ENCODE measurements at places on chromosomes 12 and 14.

DNA sequence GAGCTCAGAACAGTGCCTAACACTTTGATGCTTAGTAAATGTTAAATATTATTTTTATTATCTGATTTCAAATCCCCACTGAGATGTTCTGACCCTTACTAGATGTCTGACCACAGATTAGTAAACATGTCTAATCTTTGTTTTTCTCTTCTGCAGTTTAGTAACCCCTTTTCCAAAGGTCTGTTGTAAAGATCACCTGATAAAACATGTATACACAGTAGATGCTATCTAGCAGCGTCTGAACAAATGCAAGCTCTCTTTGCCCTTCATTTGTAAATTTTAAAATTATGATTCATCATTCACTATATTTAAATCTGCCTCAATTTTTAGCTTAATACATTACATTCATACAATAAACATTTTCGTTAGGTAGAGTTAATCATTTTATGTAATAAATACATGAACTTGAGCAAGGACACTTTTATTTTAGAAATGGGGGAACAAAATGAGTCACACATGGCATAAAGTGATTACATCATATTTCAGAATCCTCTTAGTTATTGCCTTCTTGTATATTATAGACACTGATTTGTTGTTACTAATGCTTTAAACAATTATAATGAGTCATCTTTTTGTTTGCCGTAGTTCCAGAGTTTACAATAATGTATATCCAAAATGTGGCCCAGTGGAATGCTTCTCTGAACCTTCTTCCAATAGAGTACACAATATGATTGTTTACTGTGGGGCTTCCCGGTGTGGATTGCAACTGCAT, 1.7 kb upstream of the OR4K5 start:
- DNase-seq: no peak

- DNase-seq: no peak
These were observed 79.9 kb upstream of the CCDC91 start for GRCh38 chr12:28110329-28110728.

GRCh38 chr14:71665781-71666180, 266.4 kb upstream of the RGS6 start:
- DNase-seq: no peak

- DNase-seq: no peak
These were observed 153.6 kb downstream of the KTN1 start for GRCh38 chr14:55733599-55733998.

DNA sequence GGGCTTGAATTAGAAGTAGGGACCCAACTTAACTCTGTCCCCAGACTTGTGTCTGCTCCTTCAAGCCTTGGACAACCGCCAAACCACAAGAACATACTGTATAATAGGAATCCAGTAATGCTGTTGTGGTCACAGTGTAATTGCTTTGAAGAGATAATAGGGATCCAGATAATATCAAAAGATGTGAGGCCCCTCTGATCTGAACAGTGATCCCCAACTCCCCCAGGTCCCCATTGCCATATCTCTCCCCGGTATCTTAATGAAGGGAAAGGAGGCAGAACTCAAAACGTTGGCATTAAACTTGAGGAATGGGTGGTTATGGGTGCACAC, 8.5 kb upstream of the PLEKHH1 start:
- DNase-seq: no peak

DNA sequence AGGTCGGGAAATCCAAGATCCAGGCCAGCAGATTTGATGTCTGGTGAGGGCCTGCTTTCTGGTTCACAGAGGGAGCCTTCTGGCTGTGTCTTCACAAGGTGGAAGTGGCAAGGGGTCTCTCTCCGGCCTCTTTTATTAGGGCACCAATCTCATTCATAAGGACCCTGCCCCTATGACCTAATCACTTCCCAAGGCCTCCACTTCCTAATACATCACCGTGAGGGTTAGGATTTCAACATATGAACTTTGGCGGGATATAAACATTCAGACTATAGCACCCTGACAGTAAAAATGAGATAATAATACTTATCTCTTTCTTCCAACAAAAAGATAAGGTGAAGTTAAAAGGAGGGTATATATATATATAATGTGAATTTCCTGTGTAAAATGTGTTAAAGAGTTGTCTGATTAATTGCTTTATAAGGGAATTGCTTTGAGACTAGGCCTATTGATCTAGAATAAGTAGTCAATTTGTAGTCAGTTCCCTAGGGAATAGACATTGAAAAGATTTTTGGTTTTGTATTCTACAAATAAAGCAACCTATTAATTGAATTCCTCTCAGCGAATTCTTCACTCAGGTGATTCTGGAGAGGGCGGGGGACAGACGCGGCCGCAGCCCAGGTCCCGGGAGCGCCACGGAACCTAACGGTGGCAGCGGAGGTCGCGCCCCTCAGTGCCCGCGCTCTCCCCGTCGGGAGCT, 516 bp upstream of the LGALS3 start:
- no peak for DNase-seq

DNA sequence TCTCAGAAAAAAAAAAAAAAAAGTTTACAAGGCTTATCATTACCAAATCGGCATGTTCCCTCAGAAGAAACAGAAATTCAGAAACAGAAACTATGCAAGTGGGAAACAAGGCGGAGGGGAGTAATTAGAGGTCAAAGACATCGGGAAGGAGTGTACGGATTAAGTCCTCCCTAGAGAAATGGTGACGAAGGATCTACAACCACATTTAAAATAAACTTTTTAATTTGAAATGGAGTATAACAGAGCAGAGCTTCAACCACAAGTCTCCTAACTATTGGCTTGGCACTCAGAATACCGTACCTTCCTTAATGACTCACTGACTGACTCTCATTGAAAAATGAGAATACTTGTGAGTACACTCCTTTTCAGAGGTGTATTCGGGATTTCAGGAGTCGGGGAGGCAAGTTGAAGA, 908 bp downstream of the ENTPD5 start:
- DNase-seq: no peak

DNA sequence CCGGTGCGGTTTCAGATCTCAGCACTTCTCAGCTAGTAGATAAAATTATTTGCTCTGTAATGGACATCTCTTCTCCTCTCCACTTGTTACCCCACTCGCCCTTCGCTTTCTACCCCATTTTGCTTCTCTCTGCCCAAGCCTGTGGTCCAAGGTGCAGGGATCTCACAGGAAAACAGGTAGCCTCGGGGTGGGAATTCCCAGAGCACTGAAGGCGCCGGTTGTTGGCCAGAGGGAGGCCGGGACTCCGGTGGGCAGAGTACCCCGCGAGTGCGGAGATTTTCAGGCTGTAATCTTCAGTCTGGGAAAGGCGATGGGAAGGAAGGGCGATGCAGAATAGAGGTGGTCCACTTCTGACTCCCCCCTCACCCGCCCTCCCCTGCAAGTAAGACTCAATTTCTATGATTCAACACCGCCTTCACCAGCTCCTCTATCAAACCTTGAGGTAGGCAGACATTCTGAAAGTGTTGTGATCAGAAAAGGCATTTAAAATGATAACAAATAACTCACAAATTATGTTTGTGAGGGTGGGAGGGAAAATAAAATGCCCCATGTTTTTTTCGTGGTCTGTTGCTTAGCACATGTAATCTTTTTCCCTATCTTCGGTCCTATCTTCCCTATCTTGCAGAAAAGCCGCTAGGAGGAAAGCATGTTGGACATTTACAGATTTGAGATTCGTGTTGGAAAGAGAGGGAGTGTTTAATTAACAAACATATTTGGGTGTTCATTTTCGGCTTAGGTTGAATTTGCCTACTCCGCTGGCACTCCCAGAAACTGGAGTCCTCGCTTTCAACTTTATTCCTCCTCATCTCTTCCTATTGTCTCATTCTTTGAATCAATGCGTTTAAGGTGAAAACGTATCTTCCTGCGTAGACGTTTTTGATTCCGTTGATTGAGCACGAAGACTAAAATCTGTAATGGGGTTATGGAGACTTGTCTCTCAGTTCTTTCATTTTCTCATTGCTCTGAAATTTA, 8.5 kb downstream of the FOXG1 start:
- DNase-seq: no peak

- no peak for DNase-seq
These were observed 391.1 kb downstream of the LRIG3 start for GRCh38 chr12:58529114-58529665.

- no peak for DNase-seq
These were observed 23.0 kb upstream of the ATP2B1 start for GRCh38 chr12:89731614-89732013.

DNA sequence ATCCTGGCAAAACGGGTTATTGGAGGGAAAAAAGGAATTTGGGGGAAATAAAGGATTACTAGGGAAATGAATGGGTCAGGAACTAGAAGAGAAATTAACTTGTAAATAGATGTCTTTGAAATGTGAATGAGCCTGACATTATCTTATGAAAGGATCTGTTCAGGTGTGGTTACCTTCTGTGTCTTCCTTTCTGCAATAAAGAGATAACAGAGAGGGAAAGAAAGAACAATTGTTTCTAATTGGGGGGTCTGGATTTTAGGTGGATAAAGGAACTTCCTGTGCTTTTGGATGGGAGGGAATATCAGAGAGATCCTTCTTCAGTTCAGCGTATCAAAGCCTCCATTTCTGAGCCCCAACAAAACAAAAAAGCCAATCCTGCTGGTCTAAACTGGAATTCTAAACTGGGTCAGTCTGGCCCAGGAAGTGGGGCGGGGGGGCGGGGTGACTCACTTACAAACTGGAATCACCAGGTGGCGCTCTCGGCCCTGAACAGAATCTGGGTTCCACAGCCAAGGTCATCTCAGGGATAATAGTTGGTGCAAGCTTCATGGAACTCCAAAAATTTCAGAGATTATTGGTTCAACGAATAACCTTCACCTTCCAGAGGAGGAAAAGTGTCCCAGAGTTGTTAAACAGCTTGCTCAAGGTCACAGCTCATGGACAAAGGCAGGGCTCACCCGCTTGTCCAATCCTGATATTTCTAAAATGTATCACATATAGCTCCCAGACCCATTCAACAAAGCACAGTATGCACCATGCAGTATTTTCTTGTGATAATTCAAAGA, 15.2 kb upstream of the PEBP1 start:
- peak; percentile 77 for DNase-seq

- DNase-seq: no peak
These were observed 48.5 kb downstream of the CHST11 start for GRCh38 chr12:104505095-104505818.

- no peak for DNase-seq
These were observed 31.8 kb upstream of the RCOR1 start for GRCh38 chr14:102560458-102561261.

GRCh38 chr14:23252420-23253333, 14.9 kb downstream of the RNF212B start:
- no peak for DNase-seq

- no peak for DNase-seq
These were observed 12.4 kb downstream of the BEST3 start for GRCh38 chr12:69686731-69687130.

DNA sequence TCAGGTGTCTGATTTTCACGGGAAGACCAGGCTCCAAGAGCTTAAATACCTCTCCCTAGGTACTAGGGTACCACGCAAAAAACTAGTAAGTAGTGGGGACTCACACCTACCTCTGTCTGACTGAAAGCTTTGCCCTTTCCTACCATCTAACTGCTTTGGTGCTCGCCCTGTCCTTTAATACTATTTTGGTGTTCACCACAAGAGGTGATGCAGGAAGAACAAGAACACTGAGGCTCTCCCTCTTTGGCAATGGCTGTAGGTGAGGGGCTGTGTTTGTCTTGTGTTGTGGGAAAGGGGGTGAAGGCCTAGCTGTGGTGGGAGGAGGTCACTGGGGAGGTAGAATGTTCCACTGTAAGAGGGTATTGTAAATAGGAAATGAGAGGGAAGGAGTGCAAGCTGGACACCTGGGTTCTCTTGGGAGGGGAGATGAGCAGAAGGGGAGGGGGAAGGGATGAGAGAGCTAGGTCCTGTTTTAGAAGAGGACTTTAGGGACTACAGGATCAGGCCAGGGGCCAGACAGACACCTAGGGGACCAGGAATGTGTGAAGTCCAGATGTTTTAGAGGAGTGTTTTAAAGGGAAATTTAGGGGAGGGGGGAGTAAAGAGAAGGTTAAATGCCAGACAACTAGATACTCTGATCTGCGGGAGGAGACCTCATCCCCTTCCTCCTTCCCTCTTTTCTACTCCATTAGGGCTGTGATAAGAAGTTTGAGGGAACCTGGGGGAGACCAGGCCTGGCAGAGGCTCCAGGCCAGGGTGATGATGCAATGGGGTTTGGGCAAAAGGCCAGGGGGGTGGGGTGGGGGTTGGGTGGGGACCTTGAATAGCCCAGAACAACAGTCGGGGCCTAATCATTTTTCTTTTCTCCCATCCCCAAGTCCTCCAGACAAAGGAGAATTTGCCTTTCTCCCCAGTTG, 2.1 kb downstream of the ITGA5 start:
- DNase-seq: no peak

DNA sequence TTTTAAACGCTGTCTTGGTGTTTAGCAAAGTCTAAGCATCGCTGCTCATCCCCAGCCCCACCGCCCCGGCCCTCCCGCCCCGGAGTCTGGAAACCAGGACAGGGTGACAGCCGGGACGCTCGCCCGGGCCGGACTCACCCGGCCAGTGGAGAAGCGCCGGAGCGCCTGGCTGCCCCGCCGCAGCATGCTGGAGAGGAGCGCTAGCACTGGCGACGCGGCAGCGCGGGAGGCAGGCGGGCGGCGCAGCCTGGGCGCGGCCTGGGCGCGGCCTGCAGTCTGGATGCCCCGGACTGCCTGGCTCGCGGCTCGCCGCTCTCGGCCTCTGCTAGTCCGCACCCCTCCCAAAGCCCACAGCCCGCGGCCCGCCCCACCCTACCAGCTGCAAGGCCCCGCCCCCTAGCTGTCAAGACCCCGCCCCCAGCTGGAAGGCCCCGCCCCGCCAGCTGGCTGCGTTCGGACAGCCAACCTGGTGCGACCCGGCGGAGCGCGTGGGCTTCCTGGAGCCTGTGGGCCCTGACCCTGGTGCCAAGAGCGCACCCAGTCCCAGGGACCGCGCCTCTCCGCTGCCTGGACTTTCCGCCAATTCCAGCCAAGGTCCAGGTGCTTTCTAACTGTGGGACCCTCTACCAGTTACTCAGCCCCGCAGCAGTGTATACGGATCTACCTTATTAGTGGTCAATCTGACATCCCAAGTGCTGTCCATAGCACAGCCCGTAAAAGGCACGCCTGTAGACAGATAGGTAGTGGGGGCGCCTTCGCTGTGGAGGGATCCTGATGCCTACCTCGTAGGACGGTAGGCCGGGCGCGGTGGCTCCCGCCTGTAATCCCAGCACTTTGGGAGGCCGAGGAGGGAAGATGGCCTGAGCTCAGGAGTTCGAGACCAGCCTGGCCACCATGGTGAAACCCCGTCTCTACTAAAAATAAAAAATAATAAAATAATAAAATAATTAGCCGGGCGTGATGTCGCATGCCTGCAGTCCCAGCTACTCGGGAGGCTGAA, at the start of gene ALDH1L2:
TSS of gene ALDH1L2 (minus strand) at position 208 of the 1,000 bp plus-strand sequence. CDS start at position 186, 22 bp downstream.
- peak; percentile 85 for DNase-seq

GRCh38 chr12:93135286-93136239, 206.5 kb upstream of the EEA1 start:
- DNase-seq: no peak

DNA sequence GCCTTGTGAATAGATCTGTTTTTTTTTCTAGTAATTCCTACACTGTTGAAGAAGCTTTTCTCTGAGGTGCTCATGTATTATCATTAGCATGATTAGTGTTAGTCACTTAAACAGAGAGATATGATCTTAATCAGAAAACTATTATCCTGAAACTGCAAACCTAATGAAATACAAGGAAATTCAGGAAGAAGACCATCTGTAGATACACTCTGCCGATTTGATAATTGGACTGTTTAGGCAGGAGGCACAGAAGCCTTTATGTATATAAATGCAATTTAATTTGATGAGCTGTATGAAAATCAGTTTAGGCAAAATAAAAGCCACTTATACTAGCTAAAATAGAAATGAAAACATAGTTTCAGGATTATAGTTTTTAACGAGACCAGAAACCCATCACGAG, 23.3 kb downstream of the PDZRN4 start:
- no peak for DNase-seq
